ENCODE measurements at places on chromosomes 11 and 22.

DNA sequence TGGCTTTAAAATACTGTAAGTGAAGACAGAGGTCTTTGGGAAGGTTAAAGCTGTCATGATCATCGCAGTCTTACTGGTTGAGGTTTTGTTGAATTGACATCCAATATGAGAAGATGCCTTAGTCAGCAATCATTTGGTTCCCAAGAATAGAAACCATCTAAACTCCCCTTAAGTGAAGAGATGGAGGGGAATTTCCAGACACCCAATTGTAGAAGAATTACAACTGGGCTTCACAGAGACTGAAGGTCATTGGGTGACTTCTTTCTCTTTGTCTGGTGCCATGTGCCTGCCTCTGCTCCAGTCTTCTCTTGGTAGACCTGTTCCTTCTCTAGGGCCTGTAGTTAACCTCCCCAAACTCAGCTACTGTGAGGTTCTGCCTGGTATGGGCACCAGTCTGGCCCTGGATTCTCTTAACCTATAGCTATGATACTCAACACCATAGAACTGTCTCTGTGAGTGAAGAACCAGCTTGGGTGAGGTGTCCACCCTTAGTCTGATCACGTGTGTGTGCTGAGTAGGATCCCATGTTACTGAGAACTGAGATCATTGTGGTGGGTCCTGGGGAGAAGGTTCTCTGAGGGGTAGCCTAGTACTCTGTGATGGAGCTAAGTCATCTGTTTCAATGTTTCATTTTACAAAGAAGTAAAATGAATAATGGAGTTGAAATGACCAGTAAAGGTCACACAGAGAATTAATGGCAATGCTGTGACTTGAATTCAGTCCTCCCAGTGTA is 182.5 kb downstream of the CSNK2A3 start:
- no peak for DNase-seq

GRCh38 chr11:124570160-124570559 is 363 bp downstream of the OR8A1 start:
- DNase-seq: no peak

DNA sequence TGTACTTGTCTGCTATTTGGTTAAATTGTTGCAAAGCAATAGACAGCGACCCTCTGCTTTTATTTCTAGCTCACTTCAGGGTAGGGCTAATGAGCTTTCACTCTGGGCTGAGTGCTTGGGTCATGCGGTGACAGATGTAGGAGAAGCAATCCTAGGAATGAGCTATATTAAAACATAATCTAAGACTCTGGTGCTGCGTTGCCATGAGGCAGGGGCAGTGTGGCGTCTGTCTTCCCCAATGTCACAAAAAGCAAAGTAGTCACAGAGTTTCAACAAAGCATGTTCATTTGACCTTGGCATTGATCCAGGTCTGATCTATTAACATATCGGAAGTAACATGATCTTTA is 55.5 kb upstream of the GRAMD1B start:
- no peak for DNase-seq

DNA sequence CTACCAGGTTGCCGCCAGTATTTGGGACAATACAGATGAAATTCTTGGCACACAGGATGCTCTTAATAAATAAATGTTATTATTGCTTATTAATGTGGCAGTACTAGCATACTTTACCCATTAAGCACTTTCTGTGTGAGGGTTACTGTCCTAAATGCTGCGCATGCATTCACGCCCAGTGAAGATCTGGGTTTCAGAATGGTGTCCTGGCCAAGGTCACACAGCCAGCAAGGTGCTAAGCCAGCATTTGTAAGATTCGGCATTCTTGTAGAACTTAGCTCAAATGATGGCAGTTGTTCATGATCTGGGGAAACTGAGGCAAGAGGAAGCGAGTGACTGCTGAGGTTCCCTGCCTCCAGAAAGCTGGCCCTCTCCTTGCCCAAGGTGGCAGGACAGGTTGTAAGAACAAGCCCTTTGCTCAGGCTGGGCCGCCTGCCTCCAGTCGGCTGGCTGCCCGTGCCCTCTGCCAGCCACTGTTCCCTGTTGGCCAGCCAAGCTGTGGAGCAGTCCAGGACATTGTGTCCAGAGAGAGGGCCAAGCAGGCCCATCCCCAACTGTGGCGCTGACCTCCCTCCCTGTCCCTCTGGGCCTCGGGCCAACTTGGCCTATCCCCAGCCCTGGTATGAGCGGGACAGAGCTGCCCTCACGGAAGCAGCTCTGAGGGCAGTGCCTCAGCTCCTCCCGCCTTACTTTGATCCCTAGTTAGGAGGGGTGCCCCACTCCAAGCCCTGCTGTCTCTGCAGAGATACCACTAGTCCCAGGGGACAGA is 28.8 kb downstream of the TOB2 start:
- DNase-seq: no peak

- DNase-seq: no peak
Measured at GRCh38 chr11:18235394-18236334, 938 bp downstream of the SAA4 start.

DNA sequence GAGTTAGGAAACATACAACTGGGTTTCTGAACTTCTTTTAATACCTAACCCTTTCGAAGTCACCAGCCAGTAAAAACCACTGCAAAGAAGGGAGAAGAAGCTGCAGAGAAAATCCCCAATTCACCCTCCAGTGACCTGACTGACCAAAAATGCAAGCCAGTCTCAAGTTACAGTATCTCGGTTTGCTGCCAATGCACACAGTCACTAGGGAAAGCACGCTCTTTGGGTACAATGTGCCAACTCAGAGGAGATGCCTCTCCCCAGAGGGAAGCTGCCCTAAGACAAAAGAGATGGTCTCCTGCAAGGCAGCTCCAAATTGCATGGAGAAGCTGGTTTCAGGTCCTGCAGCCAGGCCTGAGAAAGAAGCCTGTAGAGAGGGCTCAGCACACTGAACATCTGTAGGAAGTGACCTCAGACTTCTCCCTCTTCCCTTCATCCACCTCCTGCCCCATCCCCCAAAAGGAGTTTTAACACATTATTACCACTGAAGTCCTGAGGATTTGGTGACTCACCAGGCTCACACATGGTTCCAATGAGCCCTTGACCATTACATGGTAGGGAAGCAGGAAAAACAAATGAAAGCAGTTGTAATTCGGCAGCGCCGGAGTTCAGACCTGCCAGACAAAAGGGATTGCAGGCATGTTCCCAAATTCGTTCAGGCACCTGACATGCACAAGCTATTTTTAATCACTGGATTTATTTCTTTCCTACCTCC is 90.1 kb downstream of the ETS1 start:
- DNase-seq: no peak

GRCh38 chr22:33220476-33221080 is 162.4 kb upstream of the SYN3 start:
- no peak for DNase-seq

DNA sequence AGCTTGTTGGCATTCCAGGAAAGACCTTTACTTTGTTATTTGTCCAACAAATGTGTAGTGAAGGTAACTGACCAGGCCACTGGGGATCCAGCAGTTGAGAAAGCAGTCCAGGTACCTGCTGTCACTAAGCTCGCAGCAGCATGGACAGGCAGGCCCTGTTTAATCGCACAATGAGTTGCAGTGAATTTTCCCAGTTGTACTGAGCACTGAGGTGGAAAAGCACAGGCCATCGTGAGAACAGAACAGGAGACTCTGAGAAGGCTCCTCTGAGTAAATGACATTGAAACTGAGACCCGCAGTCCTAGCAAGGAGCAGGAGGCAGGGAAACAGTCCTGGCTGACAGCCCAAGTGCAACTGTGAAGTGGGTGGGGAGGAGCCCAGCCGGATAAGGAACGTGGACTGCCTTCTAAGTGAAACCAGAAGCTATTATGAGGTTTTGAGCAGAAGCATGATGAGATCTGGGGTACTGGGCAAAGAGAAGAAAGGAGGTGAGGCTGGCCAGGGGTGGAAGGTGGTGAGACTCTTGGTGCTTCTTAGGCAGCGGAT is 39.8 kb upstream of the CDON start:
- DNase-seq: no peak

DNA sequence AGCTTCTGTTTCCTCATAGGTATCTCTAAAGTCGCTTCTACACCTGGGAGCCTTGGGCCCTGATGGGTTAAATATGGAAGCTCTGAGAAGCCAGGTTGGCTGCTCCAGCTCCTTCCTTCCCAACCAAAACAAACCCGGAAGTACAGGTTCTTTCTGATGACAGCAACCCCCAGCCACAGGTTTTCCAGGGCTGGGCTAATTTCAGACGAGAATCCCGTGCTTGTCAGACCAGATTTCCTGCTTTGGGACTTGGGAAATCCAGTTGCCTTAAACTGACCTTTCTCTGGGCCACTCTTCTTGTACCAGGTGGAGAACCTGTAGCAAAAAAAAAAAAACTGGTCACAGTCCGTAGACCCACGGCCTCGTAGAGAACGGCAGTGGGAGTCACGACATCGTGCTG is 51.9 kb downstream of the RBX1 start:
- no peak for DNase-seq

GRCh38 chr11:60970369-60970774 is 1.1 kb upstream of the CD6 start:
- DNase-seq: peak; percentile 70

GRCh38 chr11:126722956-126723664 is 277.5 kb downstream of the KIRREL3 start:
- no peak for DNase-seq

DNA sequence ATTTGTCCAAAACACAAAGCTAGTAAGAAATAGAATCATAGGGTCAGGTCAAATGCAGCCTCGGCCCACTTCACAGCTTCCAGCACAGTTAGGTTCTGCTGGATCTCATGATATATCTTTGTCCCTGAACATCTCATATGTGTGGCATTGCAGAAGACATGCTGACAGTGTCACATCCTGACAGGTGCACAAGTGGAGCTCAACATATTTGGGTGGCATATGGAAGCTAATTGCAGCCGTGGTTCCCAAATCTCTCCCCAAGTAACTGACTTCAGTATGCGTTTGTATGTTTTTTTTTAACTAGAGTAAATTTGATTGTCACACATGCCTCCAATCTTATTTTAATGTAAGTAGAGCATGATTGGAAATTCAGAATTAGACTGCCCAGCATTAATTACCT is 33.4 kb downstream of the NAV2 start:
- DNase-seq: no peak

DNA sequence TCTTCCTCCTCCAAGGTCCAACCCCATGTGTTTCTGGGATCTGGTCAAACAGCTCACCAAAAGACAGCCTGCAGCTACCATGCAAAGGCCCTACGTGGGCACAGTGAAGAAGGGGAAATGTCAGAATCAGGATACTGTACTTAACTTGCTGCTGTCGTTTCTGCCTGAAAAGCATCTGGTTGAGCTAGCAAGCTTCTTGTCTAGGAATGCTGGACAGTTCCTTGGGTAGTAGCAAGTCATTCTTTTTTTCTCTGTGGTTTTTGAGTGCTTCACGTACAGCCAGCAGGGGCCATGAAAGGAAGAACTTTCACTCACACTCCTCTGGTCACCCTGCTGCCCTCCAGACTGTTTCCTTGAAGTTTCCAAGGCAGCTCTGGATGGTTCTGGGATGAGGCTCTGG is 24.7 kb downstream of the RCOR2 start:
- no peak for DNase-seq

Data from stimulated activated CD4-positive, alpha-beta T cell treated with anti-CD3 and anti-CD28 coated beads, TNF-alpha, amount 100 ng/mL, for 4 hours (primary cell).